Stimulated activated CD4-positive, alpha-beta T cell treated with anti-CD3 and anti-CD28 coated beads, Interleukin-1b, Interleukin-23, amount 100 ng/mL, for 1 hour (primary cell): ENCODE measurements at places on chromosomes 5 and 9.

DNA sequence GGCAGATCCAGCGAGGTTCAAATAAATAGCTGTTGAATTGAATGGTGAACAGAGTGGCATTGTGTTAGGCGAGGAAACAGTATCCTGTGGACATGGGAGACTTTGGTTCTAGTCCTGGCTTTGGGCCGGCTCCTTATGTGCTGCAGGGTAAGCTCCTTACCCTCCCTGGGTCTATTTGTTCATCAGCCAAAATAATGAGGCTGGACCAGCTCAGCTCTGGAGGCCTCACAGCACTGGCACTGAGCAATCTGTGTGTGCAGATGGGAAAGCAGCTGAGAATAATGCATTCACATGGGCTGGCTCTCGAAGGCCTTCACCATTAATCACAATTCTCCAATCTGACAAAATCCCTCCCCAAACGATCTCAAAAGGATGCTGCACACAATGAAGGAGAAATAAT is 81.9 kb downstream of the APBA1 start:
- no peak for DNase-seq

DNA sequence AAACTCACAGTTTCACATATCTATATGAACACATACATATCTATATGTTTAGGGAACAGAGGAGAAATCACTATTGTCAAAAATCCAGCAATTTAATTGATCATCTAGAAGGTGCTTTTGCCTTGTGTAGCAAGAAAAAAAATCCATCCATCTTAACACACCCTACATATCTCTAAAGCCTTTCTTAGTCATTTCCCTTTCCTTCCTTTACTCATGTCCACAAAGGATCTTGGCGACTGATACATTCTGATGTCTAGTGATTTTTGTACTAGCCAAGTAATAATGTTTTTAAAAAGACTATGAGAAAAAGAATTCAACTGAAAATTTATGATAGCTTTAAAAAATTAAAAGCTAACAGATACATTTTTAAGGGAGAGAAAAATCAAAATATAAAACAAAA is 22.5 kb downstream of the ZDHHC21 start:
- DNase-seq, result no peak

DNA sequence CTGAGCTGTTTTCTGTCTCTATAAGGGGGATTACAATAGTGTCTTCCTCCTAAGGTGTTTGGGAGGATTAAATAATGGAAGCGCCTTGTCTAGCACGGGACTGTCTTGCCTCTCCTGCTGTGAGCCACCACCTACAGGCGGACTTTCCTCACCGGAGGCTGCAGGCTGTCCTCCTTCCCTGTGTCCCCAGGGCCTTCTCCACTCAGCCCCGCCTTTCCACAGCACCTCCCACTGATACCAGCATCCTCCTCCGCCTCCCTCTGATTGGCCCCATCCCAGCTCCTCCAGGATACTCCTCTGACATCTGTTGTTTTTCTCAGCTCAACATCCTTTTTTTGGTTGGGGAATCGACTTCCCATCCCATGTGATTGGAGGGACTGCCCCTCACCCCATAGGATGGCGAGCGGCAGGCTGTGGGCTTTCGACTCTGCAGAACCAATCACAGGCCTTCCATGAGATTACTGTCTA is 851 bp upstream of the ZDHHC12 start:
- DNase-seq, result no peak

DNA sequence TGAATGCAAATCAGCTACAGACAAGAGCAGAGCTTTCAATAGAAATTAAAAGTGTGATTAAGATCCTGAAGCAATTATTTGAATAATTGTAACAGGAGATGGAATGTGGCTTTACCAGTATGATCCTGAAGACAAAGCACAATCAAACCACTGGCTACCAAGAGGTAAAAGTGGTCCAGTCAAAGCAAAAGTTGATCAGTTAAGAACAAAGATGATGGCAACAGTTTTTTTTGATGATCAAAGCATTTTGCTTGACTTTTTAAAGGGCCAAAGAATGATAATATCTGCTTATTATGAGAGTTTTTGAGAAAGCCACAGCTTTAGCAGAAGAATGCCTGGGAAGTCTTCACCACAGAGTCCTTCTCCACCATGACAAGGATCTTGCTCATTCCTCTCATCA is 409.2 kb downstream of the CSNK1G3 start:
- no peak for DNase-seq

GRCh38 chr9:107636571-107637381 is 147.2 kb upstream of the KLF4 start:
- DNase-seq, result no peak

DNA sequence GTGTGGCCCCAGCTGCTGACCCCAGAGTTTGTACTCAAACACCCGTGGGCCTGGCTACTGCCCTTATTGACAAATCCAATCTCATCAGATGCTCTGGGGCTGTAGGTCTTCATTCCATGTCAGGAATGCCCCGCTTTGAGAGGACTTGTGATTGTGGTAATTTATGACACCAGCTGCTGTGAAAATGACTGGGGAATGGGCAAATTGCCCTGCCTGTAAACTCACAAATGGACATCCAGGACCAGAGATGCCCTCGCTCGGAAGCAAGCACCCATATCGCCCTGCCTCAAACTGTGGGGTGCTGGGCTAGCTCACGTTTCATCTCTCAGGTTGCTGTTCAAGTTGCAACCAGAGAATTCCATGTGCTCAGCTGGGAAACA is 225.9 kb upstream of the MAP3K1 start:
- no peak for DNase-seq

DNA sequence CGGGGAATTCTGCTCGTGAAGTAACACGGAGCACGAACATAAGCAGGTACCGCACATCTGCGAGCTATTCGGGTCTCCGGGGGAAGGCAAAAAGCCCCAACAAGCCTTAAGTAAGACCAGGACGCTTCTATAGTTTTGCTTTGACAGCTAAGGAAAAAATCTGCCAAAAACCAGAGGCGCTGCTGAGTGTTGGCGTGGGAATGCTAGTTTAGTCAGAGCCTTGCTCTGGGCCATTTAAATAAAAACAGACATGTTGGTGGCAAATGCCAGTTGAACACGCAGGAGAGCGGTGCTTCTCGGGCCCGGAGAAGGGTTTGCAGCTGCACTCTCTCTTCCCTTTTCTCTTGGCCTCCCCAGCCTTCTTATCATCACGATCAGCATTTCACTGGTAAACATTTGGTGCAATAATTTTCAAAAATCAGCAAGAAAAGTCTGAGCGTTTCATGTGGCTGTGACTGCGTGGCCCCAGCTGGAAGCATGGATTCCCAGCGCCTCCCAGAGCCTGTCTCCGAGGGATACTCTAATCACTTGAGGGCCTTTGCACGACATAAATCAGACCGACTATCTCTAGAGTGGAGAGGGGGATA is 6.4 kb upstream of the NOTCH1 start:
- DNase-seq, result no peak

DNA sequence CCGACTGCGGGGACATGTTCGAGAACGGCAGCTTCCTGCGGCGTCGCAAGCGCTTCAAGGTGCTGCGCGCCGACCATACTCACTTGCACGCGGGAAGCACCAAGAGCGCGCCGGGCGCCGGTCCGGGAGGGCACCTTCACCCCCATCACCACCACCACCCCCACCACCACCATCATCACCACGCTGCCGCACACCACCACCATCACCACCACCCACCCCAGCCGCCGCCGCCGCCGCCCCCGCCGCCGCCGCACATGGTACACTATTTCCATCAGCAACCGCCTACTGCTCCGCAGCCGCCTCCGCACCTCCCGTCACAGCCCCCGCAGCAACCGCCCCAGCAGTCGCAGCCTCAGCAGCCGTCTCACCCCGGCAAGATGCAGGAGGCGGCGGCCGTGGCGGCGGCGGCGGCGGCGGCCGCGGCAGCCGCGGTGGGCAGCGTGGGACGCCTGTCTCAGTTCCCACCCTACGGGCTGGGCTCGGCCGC is 514 bp downstream of the FOXB2 start:
- no peak for DNase-seq

DNA sequence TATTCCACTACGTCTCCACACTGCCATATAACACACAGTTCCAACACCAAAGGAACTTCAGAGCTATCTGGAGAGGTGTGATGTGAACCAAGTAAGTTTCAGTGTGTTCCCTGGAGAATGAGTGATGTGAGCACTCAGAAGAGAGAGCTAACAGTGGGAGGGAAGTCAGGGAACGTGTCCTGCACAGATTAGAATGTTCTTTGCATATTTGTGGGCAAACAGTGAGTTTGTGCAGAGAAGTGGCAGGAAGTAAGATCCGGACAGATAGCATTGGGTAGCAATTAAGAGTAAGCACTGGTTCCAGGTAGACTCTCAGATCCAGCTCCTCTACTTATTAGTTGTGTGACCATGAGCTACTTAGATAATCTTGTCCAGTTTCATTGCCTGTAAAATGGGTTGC is 206.4 kb downstream of the PDZD2 start:
- no peak for DNase-seq

GRCh38 chr5:136058039-136058971 is 29.5 kb downstream of the TGFBI start:
- no peak for DNase-seq

DNA sequence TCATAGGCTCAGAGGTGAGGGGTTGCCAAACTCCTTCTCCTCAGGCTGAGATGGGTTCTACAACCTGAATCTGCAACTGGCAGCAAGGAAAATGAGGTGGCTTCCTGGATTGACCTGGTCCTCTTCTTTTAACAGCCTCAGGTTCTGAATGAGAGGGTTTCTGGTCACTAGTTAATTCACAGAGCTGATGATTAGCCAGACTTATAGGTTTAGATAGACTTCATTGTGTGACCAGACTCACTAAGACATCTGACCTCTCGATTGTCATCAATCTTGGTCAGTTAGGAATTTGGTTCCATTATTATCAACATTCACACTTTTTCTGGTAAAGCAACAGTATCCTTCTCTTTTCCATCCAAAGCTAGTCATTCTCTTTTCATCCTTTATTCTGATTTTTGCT is 257.9 kb downstream of the PAPPA start:
- no peak for DNase-seq

DNA sequence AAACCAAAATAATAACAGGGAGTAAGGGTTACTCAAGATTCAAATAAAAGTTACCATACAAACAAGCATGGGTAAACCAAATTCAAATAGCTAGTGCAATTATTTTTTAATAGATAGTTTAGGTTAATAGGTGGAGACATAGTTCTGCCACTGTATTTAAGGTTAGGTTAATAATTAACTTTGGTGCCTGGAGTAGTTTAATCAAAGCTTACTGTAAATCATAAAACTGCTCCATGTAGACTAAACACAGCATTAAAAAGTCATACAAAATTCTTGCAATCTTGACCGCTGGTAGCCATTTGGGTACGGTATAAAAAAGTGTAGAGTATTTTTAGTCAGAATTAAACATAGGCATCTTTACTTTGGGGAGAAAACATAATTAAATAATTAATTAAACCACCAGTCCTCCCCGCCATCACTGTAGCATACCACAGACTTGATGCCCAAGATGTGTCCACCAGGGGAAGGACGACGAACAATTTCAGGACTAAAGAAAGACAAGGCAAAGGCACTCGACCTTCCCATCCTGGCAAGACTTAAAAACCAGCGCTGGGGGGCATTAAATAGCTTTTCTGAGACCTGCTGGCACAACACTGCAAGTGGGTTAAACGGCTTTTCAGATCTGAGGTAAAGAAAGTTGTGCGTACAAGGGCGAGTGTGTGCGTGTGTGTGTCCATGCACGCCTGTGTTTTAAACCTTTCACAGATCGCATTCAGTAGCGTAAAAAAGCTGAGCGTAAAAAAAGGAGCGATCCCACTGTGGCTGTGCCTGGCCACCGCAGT is 2.9 kb downstream of the SEMA6A start:
- no peak for DNase-seq

DNA sequence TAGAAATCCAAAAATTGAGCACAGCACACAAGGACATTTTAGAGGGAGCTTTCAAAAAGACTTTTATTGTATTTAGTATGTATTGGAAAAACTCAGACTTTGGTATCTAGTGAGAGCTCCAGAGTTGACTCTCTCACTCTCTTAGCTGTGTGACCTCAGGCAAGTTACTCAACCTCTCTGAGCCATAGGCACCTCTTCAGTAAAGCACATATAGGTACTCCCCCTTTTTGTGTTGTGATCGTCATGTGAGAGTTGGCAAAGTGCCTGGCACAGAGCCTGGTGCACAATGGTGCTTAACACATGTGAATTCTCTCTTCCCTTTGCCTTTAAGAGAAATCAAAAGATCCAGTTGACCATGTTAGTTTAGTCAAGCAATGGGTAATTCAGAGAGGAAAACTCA is 186.2 kb downstream of the TMEM38B start:
- no peak for DNase-seq

GRCh38 chr9:32344551-32345182 is 39.8 kb upstream of the ACO1 start:
- DNase-seq, result no peak

DNA sequence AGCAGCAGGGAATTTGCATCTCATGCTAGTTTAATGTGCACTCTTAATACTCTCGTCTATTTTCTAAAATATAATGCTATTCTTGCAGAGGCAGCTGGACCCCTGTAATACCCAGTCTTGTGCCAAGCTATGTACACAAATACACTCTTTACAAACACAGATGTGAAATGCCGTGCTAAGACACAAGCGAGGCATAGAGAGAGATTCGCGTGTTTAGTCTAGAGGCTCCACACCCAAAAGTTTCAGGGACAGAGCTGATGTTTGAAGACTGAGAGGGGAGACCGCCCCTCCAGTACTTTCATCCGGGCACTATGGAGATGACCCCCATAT is 1.2 kb downstream of the DPYSL3 start:
- no peak for DNase-seq

- DNase-seq, result no peak
Observed at GRCh38 chr9:136881691-136882108, 4.6 kb upstream of the TRAF2 start.

- no peak for DNase-seq
Observed at GRCh38 chr5:128695791-128696530, 157.9 kb upstream of the FBN2 start.
